Karpas-422 (cell line): ENCODE measurements at places on chromosomes 7 and 10.

DNA sequence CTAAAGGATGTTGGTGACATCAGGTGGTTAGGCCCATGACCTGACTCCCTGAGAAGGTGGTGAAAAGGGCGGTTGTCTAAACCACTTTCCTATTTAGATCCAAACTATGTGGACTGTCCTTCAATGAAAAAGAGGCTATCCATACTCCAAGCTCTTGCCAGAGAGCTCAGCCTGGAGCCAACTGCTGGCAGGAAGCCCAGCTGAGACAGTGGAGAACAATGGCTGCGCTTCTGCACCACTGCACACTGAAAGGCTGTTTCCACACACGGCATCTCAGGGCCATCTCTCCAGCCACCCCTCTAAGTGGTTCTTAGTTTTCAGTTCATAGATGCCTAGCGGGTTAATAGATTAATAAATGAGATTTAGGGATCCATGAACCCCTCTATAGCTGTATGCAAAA, 488.8 kb upstream of the ZMIZ1 start:
- no peaks in the 10 kb centered on the region for H3K27me3 ChIP-seq
- H3K36me3 ChIP-seq, result no peaks in the 10 kb centered on the region
- no peak for DNase-seq
- H3K4me3 ChIP-seq, result no peak overlapping the region
- H3K27ac ChIP-seq, result no peak overlapping the region

DNA sequence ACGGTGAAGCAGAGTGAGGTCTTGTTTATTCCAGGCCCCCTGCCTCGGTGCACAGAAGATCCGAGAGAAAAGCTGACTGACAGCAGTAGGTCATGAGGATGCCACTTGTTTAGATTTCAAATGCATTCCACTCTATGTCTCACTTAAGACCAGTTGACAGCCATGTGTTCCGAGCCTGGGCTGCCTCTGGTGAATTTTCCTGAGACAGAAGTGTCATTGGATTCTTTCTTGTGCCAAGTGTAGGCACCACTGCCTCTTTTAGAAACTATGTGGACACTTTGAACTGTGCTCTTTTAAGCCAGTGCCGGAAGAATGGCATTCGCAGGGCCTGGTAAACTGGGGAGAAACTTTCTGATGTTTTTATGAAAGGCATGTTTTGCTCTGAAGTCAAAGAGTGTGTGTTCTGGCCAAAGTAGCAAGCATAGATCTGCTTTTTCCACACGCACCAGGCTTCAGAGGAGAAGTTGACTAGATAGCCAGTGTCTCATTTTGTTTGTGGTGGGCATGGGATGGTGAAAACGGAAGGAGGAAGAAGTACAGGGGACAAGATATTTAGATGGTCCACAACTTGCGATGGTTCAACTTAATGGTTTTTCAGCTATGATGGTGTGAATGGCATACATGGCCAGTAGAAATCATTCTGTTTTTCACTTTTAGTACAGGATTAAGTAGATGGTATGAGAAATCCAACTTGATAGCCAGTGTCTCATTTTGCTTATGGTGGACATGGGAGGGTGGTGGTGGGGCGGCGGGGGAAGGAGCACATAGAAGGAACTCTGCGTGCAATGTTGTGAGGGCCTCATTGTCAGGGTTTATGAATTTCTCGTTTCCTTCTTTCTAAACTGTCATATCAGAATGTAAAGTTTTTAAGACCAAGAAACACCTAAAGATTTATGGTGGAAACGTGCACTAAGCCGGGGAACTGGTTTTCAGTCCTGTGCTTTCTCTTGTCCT, 41.5 kb downstream of the CYP17A1 start:
- H3K4me1 ChIP-seq, result no peaks in the 10 kb centered on the region
- no peaks in the 10 kb centered on the region for H3K27me3 ChIP-seq
- no peak overlapping the region for H3K27ac ChIP-seq
- H3K4me3 ChIP-seq, result no peak overlapping the region
- 0 out of 2 replicates have a peak, but pooled peaks cover 5% of the 10 kb centered on the region for H3K36me3 ChIP-seq

- no peak overlapping the region for H3K4me3 ChIP-seq
- no peak overlapping the region for H3K27ac ChIP-seq
- H3K4me1 ChIP-seq, result no peaks in the 10 kb centered on the region
- H3K27me3 ChIP-seq, result no peaks in the 10 kb centered on the region
Observed at GRCh38 chr10:4770801-4771553, 55.0 kb upstream of the AKR1E2 start.

GRCh38 chr10:132361581-132362101, 29.6 kb downstream of the LRRC27 start:
- H3K27me3 ChIP-seq, result no peaks in the 10 kb centered on the region
- H3K4me3 ChIP-seq, result no peak overlapping the region
- DNase-seq, result no peak
- no peaks in the 10 kb centered on the region for H3K4me1 ChIP-seq

DNA sequence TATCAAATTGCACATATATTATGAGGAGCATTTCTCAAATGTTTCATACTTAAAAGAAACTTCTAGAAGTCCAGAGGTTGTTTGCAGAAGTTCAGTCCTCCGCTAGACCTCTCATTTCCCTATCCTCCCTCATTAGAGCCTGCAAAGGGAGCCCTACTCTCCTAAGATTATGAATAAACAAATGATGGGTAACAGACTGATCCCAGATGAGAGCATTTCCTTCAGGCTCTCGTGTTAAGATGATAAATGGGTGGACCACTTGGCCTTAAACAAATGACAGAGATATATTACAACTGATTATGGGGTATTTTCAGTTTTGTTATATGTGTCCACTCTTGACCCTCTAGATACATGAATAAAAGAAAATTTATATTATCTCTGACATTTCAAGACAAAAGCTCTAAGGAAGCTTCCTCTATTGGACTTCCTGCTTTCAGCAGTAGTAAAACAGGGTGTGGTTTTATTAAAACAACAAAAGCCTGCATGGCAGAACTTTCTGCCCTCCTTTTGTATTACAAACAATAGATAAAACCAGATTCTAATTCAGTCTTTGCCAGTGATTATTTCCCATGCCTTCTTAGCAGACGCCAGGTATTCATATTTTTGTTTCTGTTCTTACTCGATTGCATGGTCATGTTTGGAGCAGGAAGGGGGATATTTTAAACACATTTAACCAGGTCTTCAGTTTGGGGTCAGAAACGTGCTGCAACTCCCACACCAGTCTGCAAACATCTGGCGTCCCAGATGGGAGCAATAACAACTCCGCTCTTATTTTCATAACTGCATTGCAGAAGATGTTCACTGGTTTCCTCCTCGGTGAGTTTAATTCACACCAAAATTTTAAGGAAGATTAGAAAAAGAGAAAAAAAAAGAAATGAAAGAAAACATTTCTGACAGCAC, 52.4 kb upstream of the FAM204A start:
- H3K27ac ChIP-seq, result no peak overlapping the region
- H3K27me3 ChIP-seq, result no peaks in the 10 kb centered on the region
- DNase-seq, result peak; percentile 50

DNA sequence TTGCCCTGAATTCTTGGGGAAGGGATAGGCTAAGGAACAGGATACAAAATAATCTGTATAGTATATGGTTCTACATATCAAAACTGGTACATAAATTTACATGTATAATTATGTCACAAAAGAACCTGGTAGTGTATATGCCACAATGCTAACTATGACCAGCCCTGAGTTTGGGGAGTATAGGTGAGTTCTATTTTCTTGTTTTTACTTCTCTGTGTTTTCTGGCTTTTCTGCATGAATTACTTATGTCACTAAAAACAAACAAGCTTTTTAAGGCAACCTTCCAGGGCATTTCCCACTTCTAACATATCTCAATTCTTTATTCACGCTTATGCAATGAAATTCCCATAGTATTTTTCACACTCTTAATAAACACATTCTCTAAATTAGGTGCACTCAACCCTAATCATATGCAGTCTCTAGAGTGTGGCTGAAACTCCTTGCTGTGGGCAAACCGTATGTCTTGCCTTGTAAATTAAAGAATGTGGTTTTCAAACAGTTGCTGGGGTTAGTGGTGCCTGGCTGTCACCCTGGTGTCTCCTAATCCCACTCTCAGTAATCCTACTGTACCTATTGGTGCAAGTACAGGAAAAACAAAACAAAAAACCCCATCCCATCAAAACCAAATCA, 14.0 kb upstream of the INSIG1 start:
- H3K36me3 ChIP-seq, result no peaks in the 10 kb centered on the region
- H3K4me3 ChIP-seq, result no peak overlapping the region
- no peaks in the 10 kb centered on the region; the same call in 1 of the 2 replicates for H3K4me1 ChIP-seq
- no peak for DNase-seq

DNA sequence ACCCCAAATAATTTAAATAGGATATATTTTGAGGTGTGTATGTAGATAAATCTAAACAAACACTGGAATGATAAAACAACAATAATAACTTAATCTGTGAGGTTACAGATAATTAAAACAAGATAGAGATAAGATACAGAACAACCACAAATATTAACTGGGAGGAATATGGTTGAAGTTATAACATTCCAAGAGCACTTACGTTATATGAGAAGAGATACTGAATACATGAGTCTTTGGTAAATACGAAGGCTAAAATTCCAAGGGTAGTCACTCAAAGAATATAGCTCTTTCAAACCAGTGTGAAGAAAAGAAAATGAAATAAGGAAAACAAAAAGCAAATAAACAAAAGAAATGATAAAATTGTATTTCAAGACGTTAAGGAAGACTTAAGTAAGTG, 76.0 kb upstream of the MYO3A start:
- H3K4me1 ChIP-seq, result no peaks in the 10 kb centered on the region
- H3K36me3 ChIP-seq, result no peaks in the 10 kb centered on the region
- DNase-seq, result no peak
- H3K27ac ChIP-seq, result no peak overlapping the region

GRCh38 chr10:84329196-84329611, 815 bp downstream of the CCSER2 start:
- H3K27me3 ChIP-seq, result no peaks in the 10 kb centered on the region
- peaks cover 14% of the 10 kb centered on the region for H3K4me1 ChIP-seq
- DNase-seq, result peak; percentile 56
- H3K27ac ChIP-seq, result no peak overlapping the region; the same call in 1 of the 2 replicates
- H3K4me3 ChIP-seq, result peak overlapping the region; percentile 73
- H3K36me3 ChIP-seq, result no peaks in the 10 kb centered on the region

- H3K36me3 ChIP-seq, result no peaks in the 10 kb centered on the region
- no peak overlapping the region for H3K27ac ChIP-seq
- no peaks in the 10 kb centered on the region for H3K27me3 ChIP-seq
- no peak for DNase-seq
- H3K4me3 ChIP-seq, result no peak overlapping the region
Observed at GRCh38 chr10:16675334-16675733, 141.9 kb downstream of the RSU1 start.

- H3K4me3 ChIP-seq, result no peak overlapping the region
- H3K27me3 ChIP-seq, result no peaks in the 10 kb centered on the region
- no peaks in the 10 kb centered on the region for H3K36me3 ChIP-seq
Observed at GRCh38 chr7:98240961-98241673, 10.9 kb downstream of the TECPR1 start.

DNA sequence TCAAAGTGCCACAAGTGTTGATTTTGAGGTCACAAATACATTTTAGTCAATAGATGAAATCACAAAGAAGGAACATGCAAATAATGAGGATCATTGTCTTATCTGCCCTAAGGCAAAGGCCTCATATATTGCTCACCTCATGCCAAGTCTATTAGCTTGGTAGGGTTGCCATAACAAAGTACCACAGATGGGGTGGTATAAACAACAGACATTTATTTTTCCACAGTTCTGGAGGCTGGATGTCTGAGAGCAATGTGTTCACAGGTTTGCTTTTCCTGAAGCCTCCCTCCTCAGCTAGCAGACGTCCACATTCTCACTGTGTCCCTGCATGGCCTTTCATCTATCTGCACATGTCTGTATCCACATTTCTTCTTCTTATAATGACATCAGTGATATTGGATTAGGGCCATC, 59.6 kb downstream of the RELN start:
- no peaks in the 10 kb centered on the region for H3K27me3 ChIP-seq
- no peaks in the 10 kb centered on the region for H3K4me1 ChIP-seq
- no peak overlapping the region for H3K4me3 ChIP-seq
- no peak overlapping the region for H3K27ac ChIP-seq
- DNase-seq, result no peak
- no peaks in the 10 kb centered on the region for H3K36me3 ChIP-seq
